Non-pigmented ciliary epithelial cell (primary cell): ENCODE measurements at places on chromosomes 7 and 10.

DNA sequence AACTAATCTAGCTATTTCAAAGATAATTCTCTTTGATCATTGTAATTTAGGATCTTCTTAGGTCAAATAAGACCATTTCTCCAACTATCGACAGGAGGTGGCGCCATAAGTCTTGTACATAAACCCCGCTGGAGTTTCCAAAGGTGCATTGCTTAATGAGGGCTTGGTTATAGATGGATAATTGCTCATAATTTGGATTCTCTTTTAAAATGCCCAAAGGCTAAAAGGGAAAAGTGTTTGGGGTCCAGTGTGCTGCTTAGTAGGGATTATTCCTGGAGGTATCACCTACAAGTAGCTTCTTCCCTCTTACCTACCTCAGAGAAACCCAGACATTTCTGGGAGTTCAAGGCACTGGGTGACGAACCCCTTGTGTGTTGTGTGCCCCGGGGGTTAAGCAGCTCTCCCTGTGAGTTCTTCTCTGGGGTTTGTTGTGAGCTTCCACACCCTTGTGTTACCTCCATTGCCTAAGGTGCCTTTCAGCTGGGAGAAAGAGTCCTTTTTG is 75.2 kb downstream of the PAXIP1 start:
- DNase-seq = peak; percentile 72

- peak; percentile 78 for DNase-seq
These were observed 12.2 kb upstream of the PDK4 start for GRCh38 chr7:95608359-95609173.

- no peak for DNase-seq
These were observed 57.8 kb downstream of the EVX1 start for GRCh38 chr7:27300421-27300820.

DNA sequence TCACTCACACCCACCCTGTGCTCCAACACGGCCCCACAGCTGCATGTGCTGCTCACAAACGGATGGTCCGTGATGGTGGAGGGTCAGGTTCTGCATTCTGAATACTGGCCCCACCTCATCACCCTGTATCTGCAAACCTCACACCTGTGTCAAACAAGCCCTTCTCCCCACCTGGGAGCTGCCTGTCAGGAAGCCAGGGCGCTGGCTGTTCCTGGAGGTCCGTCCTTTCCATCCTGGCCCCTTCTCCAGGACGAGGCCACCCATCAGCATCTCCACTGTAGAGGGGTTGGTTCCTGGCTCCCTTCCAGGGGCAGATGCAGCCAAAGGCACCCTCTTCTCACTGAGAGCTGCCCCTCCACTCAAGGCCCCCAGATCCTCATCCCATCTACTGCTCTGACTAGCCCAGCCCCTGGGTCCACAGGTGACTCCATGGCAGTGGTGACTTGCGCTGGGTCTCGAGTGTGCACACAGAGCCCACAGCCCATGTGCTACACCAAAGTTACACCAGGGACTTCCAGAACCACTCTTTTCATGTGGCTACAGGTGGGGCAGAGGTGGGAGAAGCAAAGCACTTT is 229.4 kb downstream of the TNS3 start:
- no peak for DNase-seq

DNA sequence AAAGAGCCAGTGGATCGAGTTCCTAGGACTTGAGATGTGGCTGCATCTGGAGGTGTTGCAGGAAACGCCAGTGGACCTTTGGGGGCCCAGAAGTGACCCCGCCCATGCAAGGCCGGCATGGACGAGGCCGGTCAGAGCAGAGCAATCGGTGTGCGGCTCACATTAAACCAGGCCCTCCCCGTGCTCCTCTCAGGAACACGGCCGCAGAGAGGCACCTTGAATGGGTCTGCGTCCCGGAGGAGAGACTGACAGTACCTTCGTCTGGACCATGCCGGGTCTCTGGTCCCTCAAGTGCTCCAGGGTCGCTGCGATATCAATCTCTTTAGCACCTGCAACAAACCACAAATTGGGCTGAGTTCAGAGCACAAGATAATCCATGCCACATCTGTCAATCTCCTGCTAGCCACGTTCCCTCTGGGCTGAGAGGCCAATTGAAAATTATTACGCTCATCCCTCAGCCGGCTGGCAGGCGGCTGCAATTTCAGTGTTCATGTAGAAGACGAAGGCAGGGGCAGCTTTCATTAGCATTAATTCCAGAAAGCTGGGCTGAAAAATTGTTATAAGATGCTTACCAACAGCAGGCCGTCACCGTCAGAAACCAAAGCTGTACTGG is 212.0 kb downstream of the DNAJB6 start:
- DNase-seq = no peak

DNA sequence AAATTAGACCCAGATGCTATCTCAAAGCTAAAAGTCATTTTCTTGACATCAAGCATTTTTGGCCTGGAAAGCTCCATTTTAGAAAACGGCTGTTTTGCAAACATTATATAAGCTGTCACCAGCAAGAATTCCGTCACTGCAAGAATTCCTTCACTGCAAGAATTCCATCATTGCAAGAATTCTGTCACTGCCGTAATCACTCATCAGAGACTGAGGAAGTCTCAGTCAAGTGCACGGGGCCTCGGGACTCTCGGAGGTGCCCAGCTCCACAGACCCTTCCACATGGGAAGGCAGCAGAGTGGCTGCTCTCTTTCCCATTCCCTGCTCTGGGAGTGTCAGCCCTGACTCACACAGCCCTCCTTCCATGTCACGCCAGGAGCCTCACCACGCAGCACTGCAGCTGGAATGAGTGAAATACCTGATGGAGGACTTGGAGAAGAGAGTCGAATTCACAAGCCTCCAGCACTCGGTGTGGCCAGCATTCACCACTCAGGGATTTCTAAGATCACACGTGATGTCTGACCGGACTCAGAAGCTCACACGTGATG is 168.3 kb downstream of the PTPRN2 start:
- DNase-seq = no peak

DNA sequence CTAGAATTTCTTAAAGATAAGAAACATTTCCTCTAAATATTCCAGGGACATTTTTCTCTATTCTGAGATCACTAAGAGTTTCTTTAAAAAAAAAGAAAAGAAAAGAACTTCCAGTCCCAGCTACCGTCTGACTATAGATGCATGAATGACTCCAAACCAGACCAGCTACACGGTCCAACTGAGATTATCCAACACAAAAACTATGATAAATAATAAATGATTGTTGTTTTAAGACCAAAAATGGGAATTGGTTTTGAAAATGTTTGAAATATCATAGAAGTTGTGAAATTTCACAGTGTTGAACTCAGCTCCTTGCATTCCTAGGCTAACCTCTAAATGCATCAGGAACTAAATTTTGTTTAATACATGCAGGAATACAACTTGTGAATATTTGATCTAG is 1619.6 kb upstream of the LRRTM3 start:
- no peak for DNase-seq

- DNase-seq = no peak
These were observed 98.3 kb upstream of the ARHGAP21 start for GRCh38 chr10:24821986-24822385.

- DNase-seq = no peak
These were observed 96.5 kb upstream of the PIP4K2A start for GRCh38 chr10:22810643-22811465.

DNA sequence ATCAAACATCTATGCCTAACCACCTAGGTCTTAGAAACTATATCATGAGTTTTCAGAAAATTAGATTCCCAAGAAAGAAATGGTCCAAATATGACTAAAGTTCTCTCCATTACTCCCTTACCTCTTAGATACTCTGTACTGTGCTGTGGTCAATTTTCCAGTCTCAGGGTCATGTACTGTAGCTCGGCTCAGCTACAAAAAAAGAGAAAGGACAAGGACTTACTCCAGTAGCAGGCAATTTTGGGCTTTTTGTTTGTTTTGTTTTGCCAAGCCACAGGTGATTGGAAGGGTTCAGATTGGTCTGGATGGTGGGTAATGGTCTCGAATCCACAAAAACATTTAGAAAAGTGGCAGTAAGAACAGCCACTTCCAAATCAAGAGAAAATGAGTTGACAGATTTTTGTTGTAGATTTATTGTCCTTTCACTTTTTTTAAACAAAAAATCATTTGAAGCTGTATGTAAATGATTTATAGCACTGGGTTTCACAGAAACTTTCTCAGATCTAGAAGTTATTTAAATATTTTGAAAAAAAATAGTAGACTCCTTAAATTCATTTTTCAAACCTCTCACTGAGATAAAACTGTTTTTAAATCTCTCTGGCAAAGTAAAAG is 52.8 kb downstream of the P4HA1 start:
- no peak for DNase-seq

DNA sequence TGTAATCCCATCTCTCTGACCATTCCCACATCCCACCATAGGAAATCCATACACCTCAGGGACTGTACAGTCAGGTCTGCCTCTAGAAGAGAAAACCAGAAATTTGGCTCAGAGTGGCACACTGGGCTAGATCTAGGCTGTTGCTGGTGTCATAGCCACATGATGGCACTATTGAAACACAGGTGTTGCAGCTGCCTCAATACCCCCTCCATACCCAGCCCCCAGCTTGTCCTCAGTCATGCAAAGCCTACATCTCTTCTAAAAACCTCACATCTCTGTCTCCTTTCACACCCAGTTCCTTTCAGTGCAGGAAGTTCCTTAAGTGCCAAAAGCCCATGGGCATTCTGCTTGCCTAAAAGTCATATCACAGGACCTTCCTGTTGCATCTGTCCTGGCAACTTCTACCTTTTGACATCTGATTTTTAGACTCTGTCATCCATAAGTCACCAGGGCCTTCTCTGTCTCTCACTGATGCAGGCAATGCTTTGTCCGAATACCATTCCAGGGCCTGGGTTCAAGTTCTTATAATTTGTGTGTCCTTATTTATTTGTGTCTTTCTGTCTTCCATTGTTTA is 27.0 kb upstream of the HIBADH start:
- no peak for DNase-seq

GRCh38 chr10:97866524-97867219 is 17.0 kb downstream of the GOLGA7B start:
- DNase-seq = no peak

DNA sequence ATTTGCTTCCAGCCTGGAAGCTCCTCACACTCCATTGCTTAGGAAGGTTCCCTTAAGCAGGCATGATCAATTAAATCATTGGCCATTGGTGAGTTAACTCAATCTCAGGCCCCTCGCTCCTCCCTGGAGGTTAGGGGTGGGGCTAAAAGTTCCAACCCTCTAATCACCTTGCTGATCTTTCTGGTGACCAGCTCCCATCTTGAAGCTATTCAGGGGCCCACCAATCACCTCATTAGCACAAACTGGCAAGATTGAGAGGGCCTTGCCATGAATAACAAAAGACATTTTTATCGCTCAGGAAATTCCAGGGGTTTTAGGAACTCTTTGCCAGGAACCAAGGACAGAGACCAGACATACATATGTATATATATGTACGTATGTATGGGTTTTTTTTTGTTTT is 58.4 kb downstream of the AGK start:
- DNase-seq = no peak

DNA sequence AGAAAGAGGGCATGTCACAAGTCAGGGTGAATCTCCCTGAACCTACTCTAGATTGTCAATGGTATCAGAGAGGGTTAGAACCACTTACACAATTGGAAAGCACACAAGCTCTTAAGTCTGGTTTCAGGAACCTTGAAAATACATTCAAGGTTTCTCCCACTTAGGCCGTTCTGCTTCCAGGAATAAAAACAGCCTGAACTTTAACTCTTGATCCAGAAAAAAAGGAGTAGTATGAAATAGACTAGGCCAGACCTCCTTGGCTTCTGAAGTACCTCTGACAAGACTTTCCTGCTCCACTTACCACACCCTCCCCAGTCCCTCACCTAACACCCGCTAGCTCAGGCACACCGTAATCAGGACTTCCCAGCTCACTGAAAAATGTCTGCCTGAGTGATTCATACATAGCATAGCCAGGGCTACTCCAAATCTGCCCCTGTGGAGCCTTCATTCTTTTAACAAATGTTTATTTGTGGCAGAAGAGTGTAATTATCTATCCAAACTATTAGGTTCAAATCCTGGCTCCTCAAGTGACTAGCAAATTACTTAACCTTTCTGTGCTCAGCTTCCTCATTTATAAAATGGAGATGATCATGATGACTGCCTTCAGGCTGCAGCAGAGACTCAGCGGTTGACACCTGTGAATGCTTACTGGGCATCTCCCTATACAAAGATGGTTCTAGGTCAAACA is 30.3 kb upstream of the IL6 start:
- no peak for DNase-seq

DNA sequence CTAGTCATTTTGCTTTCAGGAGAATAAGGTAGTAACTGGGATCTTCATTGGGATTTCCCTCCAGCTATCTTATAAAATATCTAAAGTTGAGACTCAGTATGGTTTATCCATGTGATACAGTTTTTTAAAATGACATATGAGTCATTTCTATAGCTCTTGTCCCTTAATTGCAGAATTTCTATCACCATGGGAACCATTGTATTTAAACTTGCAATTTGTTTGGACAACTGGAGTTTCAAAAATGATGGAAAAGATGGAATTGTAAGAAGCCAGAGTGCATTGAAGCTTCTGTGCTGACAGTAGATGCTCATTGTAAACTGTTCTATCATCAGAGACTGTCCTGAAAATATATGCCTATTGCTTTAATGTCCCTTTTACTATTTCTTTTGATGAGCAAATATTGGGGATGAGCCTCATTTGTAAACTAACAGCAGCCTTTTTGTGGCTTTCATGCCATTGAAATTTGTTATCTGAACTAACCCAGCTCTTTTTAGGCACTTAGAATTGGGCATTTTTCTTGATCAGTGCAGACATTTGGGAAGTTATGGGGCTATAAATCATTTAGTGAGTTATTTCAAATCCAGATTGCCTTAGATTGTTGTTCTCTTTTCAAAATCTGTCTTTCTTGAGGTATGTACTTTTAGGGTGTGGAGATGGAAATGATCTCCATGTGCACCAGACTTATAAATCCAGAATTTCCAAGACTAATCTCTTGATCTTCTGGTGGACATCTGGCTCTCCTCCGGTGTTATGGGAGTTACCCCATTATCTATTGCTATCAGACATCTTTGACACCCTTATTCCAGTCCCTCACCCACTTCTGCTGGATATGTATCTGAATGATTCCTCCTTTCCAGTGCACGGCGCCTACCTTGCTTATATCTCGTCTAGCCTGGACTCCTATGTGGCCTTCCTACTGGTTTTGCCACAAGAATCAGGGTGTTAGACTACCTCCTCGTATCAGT is 159.0 kb downstream of the SND1 start:
- no peak for DNase-seq

DNA sequence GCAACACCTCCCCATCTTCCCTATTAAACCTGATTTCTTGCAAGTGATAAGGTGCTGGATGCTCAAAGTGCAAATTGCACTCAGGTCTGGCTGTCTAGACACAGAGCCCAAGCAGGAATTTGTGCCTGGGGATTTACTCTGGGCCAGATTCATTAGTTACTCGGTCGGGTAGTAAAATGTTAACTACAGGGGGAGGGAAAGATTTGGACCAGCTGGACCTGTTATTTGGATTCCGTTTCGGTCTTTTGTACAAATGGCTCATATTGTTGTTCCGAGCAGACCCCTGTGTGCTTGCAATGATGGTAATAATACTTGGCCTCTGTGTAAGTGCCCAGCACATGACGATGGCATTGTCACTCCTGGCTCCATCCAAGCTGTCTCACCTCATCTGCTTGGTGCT is 609.6 kb downstream of the KCNMA1 start:
- no peak for DNase-seq

GRCh38 chr10:45575966-45576597 is 96.5 kb downstream of the ZFAND4 start:
- no peak for DNase-seq
